Omental fat pad (tissue), 4 donors: ENCODE measurements at places on chromosomes 1 and 21. TPM values are rescaled to one million over a fixed set of nuclear protein-coding genes. Genes with fewer than 3 reads are reported as not detected.

Gene S1PR1
- total RNA-seq, result 116 TPM

Gene TRAF3IP3
- total RNA-seq, result 9.0 TPM

Gene TRIM67
- 0.32 TPM for total RNA-seq

Gene S100A1
- total RNA-seq, result 36.5 TPM

Gene HAO2
- total RNA-seq, result not detected

Gene NBPF10
- total RNA-seq, result 1.6 TPM

Gene ARHGEF16
- 0.36 TPM for total RNA-seq

Gene TSPEAR
- total RNA-seq, result not detected

Gene IFI44L
- total RNA-seq, result 5.5 TPM

Gene LCE1D
- not detected for total RNA-seq

Gene C1QC
- 339 TPM for total RNA-seq

DNA sequence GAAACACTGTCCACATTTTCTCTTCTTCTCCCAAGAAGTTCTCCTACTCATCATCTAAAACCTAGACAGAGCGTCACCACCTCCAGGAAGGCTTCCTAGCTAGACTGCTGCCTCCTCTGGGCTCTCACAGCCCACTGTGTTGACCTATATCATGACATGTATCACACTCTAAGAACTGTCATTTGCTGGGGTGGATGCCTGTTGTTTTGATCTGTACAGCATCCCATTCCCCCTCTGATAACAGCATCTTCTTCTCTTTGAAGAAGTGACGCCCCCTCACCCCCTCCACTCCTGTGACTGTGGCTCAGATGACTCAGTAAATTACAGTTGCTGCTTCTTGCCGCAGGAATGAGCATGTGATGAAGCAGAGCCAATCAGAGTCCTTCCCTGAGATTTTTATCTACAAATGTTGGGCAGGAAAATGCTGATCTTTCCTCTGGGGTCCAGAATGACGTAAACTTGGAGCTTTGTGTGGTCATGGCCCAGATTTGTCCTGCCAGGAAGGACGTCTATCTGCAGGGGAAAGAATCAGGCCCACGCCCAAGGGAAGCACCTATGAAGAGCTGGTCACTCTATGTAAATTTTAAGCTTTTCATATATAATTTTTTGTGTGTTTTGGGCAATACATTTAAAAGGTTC, 28.0 kb upstream of the FOXO6 start:
- no peak for DNase-seq

DNA sequence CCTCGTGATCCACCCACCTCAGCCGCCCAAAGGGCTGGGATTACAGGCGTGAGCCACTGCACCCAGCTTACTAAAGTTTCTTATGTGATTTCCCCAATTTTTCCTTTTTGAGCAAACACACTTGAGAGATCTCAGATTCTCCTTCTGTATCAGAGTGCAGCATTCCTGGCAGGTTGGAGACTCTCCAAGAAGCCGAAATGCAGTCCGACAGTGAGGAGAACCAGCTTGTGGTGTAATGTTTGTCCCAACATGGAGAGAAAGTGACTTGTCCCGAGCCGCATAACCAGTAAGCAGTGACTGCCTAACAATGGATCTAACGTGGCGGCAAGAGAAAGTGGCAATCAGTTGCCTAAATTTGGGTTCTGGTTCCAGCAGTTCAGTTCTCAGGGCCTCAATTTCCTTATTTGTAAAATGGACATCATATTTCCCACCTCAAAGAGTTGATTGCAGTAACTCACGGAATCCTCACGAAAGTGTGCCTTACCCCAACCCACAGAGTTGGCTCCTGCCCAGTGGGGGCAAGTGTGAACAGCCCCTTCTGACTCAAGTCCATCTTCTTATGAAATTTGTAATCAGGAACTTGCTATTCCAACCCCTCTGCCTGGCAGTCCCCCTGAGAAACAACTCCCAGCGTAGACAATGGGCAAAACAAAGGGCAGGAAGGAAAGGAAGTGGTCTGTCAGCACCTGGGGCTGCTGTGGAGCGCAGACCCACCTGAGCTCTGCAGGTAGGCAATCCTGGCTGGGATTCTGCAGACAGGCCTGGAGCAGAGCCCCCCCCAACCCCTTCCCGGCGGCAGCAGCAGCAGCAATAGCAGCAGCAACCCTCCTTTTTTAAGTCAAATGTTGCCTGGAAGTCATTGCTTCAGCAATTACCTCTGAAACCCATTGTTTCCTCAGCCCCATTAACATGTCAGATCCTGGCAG, 223.6 kb upstream of the POU3F1 start:
- no peak for DNase-seq

- no peak for DNase-seq
These were observed 552 bp downstream of the PLD5 start for GRCh38 chr1:242523719-242524570.

- DNase-seq, result no peak
These were observed 13.6 kb downstream of the UBL4B start for GRCh38 chr1:110125810-110126209.

- no peak for DNase-seq
These were observed 84.9 kb upstream of the CXADR start for GRCh38 chr21:17427831-17428483.

DNA sequence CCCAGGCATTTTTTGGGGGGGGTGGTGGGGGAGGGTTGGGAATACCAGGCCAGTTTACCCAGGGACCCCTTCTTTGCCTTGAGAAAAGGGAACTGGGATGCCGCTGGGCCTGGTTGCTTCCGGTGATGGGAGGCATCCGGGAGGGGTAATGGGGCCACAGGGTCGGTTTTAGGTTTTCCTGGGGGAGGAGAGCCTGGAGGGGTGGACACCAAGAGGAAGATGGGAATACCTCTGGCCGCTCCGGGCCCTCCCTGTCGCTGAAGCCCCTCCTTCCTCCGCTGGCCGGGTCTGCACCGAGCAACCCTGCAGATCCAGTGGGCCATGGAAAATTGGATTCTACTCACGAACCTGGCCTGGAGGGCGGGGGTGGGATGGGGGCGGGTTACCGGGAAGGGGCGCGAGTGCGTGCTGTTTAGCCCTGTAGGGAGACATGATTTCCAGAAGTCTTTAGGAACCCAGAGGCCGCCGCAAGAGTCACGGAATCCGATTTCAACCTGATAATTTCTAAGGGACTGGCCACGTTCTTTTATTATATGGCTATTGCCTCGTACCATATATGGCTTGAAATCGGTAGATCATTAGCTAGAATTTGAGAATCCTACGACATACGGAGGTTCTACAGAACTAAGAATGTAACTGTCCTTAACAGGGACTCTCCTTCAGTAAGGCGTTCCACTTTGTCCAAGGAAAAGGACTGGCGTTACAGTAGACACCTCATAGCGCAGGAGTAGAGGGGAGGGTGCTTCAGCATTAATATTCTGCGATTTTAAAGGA, 749 bp downstream of the AKIRIN1 start:
- DNase-seq, result no peak

DNA sequence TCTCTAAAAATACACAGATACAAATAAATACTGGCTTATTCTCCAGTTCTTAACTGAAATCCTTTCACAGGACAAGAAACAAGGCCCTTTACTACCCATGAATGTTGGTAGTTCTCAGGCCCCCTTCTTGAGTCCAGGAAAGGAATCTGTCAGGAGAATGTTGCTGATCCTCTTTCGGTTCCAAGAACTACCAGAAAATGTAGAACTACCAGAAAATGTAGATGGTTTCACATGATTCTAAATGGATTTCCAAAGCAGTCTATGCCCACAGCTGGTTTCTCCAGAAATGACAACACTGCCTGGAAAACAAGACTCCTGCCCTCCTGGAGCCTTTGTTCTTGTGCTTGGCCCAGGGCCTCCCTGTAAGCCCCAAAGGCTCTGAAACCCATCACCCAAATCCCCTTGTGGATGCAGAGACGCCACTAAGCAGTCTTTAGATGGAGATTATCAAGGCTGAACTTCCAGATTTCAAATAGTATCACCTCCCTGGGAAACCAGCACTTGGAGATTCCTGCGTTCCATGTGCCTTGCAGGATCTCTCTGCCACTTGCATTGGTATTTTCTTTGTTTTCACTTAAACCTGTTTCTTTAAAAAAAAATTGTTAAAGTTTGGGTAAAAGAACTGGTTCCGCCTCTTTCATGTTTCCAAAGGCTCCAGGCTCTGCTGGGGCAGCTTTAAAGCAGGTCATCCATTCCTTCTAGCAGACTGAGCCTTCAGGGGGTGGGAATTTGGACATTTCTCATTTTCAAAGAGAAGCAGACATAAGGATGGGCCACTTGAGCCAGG, 53.4 kb downstream of the MAN1C1 start:
- DNase-seq, result no peak

DNA sequence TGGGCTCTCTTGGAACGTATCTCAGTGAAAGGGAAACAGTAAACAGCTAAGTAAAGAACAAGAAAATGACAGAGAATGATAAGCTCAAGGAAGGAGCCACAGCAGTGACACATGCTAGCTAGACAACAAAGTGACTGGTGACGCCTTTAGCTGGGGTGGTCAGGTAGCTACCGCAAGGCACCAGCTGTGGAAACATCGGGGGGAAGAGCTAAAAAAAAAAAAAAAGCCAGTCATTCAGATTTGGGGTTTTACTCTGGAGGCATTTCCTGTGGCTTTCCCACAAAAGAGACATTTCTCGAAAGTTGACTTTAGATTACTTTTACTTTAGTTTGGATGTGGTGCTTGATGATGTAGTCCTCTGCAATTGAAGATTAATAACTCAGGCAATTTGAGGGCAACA, 2.1 kb downstream of the FHAD1 start:
- no peak for DNase-seq

- DNase-seq, result no peak
These were observed 2.5 kb upstream of the ECM1 start for GRCh38 chr1:150505431-150505830.

GRCh38 chr1:183739741-183740271, 65.1 kb upstream of the RGL1 start:
- DNase-seq, result no peak

DNA sequence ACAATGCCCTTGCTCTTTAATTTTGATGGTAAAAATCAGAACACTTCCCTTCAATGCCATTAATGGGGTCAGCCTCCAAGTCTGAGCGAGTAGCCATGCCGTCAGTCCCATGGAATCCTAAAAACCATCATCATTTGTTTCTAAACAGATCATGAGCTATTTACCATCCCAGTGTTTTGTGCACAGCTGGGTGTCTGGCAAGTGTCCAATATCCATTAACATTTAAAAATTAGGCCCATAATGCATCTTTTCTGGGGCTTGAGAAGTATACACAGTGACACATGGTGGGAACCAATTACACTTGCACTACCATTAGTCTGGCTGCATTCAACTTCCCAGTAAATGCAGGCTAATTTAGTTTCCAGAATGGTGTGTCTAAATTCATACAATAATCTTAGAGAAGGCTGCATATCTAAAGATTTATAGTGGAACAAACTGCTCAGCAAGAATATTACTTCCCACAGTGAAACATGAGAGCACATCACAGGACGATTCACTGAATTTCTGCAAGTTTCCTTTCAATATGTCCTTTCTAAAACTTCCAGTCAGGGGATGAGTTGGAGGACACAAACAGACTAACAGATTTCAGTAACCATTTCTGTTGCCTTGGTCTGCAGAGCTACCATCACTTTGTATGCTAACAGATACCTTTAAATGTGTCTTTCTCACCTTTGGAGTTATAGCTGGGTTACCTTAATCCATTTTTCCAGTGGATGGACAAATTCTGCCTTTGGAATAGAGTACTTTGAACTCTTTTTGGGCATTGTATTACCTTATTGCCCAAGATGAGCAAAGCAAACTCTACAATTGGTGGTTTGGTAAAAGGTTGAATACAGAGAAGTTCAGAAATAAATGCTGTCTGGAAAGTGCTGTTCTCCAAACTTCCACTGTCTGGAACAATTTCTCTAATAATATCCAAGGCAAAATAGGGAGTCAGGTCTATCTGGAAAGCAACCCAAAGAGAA, 258.0 kb downstream of the PTBP2 start:
- no peak for DNase-seq

DNA sequence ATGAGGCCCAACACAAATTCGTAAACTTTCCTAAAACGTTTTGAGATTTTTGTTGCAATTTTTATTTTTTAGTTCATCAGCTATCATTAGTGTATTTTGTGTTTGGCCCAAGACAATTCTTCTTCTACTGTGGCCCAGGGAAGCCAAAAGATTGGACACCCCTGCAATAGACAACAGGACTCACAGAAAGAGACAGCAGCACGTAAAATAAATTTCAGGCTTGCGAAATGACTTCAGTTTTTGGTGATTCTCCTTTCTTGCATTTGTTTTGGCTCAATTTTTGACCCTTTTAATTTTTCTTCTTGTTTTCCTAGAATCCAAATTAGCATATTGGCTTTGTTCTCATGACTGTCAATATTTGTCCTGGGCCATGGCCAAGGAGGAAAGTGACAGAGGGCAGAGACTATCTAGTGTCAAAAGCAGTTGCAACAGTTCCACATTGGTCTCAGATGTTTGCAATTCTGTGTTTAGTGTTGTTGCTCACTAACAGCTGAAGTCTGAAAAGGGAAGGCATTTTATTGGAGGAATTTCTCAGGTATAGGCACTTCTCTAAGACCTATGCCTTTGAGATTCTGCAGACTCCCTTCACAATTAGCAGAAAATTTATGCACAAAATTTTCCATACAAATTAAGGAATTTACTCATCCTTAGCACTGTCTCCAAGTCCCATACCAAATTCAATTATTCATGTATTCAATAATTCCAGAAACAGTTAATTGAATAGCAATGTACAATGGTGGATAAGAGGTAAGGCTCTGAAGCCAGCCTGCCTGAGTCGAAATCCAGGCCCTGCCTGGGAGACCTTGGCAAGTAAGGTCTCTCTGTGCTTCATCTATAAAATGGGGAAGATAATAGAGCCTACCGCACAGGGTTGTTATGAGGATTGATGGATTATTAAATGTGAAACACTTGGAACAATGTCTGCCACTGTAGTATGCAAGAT, 160.9 kb upstream of the IVNS1ABP start:
- no peak for DNase-seq

GRCh38 chr1:248783367-248783766, 27.8 kb upstream of the LYPD8 start:
- DNase-seq, result no peak

DNA sequence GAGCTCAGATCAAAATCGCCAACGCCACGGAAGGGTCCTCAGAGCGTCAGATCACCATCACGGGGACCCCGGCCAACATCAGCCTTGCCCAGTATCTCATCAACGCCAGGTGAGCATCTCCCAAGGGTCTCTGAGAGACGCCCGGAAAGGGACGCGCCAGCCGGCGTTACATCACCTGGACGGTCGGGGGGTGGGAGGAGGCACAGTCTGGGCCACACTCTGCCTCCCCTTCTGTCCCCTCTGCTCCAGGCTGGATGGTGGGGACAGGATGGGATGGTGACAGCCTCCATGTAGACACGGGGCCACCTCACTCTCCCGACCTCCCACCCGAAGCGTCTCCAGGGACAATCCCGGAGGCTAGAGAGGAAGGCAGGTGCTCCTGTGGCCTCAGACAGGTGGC, 41.5 kb upstream of the COL6A1 start:
- DNase-seq, result no peak

- DNase-seq, result peak; percentile 5
These were observed 41.9 kb upstream of the EPS8L3 start for GRCh38 chr1:109805486-109806165.

GRCh38 chr1:61852670-61853015, 110.4 kb downstream of the PATJ start:
- no peak for DNase-seq

DNA sequence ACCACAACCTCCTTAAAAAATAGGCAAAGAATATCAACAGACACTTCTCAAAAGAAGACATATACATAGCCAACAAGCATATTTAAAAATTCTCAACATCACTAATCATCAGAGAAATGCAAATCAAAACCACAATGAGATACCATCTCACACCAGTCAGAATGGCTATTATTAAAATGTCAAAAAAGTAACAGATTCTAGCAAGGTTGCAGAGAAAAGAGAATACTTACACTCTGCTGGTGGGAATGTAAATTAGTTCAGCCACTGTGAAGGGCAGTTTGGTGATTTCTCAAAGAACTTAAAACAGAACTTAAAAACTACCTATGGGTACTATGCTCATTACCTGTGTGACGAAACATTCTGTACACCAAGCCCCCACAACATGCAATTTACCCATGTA, 20.7 kb downstream of the CD1B start:
- DNase-seq, result no peak
